ENCODE measurements at places on chromosomes 7 and 10.

GRCh38 chr7:79434867-79435266 lies 18.6 kb downstream of the MAGI2 start:
- no peak for DNase-seq

DNA sequence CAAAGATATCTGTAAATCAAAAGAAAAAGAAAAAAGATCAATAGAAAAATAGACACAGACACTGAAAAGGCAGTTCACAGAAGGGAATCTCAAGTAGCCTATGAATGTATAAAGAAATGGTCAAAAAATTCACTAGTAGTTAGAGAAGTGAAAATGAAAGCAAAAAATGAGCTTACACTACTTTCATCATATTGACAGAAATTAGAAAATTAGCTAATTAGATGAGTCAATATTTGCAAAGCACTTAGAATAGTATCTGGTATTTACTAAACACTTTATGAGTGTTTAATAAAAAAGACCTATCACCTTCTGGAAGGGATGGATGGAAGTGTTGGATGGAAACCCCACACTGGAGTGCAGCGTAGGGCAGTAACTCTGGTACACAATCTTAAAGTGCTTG lies 1.7 kb upstream of the CFAP58 start:
- no peak for DNase-seq

DNA sequence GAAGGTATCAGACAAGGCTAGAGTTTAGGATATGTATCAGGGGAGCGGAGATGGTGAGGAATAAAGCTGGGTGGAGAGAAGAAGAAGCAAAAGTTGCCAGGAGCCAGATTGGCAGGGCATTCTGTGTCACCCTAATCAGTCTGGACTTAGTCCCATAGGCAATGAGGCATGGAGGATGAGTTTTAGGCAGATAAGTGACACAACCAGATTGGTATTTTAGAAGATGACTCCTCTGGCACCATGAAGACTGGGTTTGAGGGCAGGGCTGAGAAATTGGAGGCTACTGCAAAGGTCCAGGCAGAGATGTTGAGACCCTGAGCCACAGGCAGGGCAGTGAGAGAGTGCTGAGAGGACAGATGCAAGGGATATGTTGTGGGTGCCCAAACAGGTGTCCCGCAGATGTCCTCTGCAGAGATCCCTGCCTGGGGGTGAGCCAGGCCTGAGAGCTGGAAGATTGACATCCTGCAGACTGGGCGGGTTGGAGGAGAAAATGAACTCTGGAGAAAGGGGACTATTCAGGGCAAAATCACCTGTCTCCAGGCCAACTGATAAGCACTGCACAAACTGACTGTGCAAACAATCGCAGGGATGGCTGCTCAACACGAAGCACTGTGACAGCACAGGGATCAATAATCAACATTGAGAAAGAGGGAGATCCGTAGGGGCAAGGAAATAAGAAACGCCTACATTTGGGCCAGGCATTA lies 11.9 kb upstream of the HABP2 start:
- no peak for DNase-seq

DNA sequence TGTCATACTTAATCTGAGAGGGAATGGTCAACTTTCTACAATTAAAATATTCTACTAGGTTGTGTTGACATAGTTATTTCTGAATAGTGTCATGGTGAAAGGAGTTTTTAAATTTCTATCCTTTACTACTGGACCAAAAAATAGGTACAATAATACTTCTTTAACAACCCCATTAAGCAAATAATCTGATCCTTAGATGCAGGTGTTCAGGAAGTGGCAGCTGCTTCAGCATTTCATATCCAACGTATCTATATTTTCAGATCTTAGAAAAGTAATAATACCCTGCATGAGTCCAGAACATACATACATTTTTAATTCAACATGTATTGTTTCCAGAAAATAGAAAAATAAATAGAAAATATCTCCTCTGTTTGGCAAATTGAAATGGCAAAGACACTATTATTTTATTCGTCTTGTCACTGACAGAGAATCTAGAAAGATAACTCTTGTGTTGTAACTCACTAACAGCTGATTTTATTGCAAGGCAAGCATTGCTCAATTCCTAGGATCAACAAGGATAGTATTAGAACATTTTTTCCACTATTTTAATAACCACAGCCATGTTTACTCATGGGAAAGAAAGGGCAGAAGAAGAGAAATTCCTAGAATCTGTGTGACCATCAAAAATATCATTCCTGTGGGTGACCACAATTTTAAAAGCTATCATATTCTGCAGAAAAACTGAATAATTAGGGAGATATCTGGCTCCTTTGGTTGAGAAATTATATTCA lies 159.3 kb upstream of the CNTNAP2 start:
- DNase-seq = no peak

DNA sequence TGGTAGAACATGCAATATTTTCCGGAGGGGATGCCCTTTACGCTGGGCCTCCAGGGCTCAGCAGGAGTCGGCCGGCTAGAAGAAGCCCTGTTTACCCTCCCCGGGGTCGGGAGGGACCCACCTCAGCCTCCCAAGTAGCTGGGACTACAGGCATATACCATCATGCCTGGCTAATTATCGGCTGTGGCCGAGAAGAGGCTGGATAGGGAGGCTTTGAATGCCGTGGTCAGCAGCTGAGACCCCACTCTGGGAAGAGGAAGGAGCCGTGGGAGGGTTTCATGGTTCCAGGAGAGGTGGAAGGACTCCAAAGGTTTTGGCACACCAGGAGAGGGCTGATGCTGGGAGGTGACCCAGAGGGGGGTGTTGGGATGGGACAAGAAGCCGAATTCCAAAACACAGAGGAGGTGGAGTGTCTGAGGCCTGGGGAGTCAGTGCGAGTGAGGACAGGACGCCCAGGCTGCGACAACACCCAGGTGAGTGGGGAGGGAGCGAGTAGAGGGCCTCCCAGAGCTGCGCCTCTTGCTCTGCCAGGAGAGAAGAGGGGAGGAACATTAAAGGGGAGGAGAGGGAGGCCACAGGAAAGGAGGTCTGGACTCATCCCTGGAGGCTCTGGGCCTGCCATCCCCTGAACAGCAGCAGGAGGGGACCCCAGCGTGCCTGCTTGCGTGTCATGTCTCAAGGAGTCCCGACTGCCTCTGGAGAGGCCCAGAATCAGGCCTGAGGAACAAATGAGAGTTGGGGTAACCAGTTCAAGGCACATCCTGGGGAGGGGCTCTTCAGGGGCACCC lies 19.6 kb downstream of the GRID2IP start:
- DNase-seq = no peak

Data from ovary (tissue), 10 donors.